Mesenteric fat pad (tissue), 1 donor: ENCODE measurements at places on chromosomes 2 and 18. TPM values are rescaled to one million over a fixed set of nuclear protein-coding genes. Genes with fewer than 3 reads are reported as not detected.

DNA sequence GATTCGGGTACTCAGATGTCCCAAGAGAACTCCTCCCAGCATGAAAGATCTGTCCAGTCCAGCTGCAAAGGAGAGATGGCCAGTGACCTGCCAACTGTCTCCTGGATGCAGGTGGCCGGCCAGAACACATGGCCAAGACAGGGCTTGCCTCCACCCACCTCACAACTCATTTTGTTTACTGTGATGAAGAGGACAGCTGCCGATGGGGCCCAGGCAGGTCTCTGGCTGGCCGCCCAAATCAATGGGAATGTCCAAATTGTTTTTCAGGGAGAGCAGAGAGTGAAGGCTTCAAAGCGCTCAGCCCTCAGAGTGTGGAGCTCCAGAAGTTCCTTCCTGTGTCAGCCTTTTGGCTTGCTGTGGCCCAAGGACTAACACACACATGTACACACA, 41.9 kb downstream of the FOSL2 start:
- DNase-seq = no peak

Gene AKAIN1
- not detected for total RNA-seq

DNA sequence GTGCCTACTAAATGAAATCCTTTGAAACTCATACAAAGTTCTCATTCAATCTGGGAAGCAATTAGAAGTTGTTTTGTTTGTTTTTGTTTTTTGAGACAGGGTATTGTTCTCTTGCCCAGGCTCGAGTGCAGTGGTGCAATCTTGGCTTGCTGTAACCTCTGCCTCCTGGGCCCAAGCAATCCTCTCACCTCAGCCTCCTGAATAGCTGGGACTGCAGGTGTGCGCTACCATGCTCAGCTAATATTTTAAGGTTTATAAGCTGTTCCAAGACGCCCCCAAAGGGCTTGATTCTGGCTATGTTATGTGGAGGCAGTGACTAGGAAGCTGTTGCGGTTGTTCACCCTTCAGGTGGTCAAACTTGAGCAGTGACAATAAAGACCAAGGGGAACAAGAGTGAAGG, 48.5 kb downstream of the NAB1 start:
- DNase-seq = no peak

DNA sequence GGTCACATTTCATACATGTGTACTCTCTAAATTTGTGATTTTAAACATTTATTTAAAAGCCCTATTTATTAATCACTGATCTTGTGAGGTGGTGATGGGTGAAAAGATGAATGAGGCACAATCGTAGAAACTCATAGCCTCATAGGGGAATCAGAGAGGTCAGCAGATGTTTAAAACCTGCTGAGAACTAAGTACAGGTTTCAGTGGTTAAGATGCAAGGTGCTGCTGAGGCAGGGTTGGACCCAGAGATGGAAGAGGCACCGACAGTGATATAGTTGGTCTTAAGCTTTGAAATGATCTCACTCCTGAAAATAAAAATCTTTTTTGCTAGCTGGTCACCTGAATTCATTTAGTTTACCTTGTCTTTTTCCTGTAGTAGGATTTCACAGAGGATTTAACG, 49.6 kb downstream of the LINC00305 start:
- no peak for DNase-seq

- DNase-seq = no peak
Observed at GRCh38 chr2:83795777-83796176, 663.3 kb downstream of the SUCLG1 start.

GRCh38 chr2:138012968-138013367, 48.7 kb downstream of the HNMT start:
- DNase-seq = no peak

Gene SIX3
- not detected for total RNA-seq

DNA sequence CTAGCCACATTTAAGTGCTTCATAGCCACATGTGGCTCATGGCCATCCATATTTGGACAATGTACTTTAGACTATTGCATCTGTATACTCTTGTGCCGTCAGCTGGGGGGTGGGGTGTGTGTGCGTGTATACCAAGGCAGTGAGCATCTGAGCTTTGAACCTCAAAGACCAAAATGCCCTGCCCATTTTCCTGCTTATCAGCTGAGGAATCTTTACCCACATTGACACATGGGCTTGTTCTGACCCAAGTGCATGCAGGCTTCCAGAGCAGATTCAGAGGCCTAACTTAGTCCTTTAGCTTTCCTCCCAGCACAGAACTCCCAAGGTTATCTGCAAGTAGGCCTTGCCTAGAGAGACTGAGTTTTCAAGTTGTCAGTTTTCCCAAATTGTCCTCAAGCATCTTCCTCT, 11.1 kb upstream of the MOCOS start:
- DNase-seq = no peak

Gene STK17B
- 67.7 TPM for total RNA-seq

GRCh38 chr2:215364157-215365155, 52.6 kb downstream of the ATIC start:
- DNase-seq = no peak

- DNase-seq = no peak
Observed at GRCh38 chr18:8091035-8091434, 518.2 kb upstream of the RAB12 start.

DNA sequence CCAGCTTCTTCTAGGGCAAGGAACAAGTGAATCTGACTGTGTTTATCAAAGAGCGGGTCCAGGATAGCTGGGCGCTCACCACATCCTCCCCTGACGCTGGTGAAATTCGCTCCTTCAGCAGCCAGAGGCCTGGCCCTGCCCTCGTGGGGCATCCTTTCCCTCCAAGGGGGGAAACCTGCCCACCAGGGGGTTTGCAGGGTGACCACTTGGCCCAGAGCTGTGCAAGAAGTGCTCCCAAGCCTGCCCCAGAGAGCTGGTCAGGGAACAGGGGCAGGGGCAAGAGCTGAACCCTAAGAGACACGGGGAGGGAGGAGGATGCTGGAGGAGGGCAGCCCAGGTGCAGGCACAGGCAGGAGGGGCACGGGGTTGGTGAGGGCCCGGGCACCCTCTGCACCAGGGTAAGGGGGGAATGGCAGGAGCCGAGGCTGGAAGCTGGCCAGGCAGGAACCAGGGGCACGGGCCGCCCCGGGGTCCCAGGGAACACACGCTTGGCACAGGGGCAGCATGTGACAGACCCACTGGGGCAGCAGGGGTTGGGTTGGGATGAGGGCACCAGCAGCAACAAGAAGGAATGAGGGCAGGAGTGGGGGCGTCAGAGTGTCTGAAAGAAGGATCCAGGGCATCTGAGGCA, 2.8 kb upstream of the GPR55 start:
- DNase-seq = peak; percentile 86

DNA sequence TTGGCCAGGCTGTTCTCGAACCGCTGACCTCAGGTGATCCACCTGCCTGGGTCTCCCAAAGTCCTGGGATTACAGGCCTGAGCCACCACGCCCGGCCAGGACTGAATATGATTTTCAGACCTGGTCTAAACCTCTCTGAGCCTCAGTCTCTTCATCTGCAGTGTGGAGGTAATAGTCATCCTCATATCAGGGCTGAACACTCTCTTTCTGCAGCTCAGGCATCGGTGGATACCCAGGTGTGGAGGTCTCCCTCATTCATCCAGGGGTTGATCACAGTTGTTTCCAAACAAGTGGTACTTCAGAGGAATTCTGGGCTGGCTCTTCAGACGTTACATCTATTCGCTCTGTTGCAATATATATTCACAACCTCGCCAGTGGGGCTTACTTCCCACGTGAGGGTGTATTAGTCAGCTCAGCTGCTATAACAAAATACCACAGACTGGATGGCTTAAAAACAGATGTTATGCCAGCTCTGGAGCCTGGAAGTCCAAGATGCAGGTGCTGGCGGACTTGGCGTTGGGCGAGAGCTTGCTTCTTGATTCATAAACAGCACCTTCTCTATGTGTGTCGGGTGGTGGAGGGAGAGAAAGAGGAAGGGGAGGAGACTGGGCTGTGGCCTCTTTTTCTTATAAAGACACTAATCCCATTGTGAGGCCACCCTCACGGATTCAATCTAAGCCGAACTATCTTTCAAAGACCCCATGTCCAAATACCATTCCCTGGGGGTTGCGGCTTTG, 2.9 kb upstream of the MBP start:
- no peak for DNase-seq

DNA sequence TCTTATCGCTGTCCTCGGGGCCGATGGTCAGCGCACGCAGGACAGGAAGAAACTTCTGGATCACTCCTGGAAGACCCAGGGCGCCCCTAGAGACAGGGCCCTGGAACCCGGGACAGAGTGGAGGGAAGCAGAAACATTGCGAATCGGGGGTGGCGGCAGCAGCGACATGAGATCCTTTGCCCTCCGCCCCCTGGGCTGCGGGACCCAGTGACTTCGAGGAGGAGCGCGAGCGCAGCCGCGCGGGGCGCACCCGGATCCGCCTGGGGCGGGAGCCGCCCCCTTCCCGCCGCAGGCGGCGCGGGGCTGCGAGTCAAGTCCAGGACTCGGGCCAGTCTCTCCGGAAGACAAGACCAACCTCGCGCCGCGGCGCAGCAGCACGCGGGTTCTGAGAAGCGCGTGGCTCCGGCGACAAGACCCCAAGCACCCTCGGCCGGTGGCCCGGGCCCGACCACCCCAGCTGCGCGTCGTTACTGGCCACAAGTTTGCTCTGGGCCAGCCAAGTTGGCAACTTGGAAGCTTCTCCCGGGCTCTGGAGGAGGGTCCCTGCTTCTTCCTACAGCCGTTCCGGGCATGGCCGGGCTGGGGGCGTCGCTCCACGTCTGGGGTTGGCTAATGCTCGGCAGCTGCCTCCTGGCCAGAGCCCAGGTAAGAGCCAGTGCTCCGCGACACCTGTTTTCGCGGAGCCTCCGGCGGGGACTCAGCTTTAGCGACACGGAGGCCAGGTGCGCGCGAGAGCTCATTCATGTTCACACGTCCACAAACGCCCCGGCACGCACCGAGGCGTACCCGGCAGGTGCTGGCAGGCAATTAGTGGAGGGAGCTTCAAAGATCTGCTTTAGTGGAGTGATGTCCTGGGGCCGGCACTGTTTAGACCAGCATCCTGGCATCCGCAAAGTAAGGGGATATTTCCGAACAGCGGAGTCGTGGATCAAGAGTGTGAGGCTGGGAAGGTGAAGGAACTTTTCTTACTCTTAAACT, at the start of gene PTH2R:
Gene PTH2R (plus strand): TSS at position 319 of the 978 bp plus-strand sequence. CDS start 252 bp downstream, at position 571.
- DNase-seq = no peak

DNA sequence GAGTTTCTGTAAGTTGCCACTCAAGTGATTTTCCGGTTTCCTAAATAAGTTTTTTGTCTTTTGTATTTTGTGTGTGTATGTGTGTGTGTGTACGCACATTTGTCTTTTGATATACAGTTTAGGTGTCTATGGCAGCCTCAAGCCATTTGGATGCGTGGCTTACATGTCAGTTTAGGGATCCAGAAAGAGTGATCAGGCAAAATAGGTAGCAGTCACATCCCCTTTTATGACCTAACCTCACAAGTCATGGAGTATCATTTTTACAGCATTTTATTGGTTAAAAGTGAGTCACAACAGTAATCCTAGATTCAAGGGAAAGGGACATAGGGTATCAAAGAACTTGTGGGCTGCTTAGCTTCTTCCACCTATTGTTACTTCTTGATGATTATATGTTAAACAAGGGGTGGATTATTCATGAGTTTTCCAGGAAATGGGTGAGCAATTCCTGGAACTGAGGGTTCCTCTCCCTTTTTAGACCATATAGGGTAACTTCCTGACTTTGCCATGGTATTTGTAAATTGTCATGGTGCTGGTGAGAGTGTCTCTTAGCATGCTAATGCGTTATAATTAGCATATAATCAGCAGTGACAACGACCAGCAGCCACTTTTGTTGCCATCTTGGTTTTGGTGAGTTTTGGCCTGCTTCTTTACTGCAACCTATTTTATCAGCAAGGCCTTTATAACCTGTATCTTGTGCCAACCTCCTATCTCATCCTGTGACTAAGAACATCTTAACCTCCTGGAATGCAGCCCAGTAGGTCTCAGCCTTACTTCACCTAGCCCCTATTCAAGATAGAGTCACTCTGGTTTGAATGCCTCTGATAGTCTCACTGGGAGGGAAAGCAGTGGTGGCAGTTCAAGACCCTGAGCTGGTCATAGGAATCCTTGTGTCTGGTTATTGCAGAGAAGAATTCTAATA, 8.6 kb upstream of the SOCS6 start:
- no peak for DNase-seq

GRCh38 chr2:212973347-212973746, 178.1 kb downstream of the IKZF2 start:
- DNase-seq = no peak

Gene MEP1B
- 0.42 TPM for total RNA-seq

Gene NT5DC4
- not detected for total RNA-seq

GRCh38 chr2:3285901-3286645, 91.5 kb downstream of the EIPR1 start:
- peak; percentile 28 for DNase-seq

DNA sequence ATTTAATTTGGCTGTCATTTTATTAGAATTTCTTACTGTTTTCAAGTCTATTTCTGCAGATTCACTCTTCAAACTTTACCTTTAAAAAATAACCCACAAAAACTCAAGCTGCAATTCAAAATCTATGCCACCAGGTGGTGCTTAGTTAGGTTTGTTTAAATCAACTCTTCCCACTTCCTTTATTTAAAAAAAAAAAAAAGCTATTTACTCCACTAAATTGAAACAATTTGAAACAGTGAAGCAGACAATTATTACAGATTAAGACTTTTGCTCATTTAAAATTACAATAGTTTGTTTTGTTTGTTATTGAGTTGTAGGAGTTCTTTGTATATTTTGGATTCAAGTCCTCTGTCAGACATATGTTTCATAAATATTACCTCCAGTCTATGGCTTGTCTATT, 300.0 kb downstream of the PDE11A start:
- no peak for DNase-seq

- peak; percentile 87 for DNase-seq
Observed at GRCh38 chr2:71614976-71615766, 161.8 kb downstream of the DYSF start.

DNA sequence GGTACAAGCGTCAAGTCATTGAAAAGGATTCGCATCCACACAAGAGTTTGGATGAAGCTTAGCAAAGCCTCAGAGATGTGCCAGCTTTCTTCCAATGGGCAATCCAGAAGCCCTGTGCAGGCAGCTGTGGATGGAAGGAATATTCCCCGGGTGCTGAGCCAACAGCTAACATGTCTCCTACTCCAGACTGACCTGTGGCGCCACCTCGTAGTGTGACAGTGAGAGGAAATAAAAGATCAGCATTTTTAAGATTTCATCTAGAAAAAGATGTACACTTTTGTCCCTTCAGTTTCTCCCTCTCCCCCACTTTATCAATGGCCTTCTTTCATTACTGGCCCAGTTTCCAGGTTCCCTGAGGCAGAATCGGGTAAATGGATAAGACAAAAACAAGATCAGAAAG, 48.9 kb upstream of the SPATS2L start:
- no peak for DNase-seq

DNA sequence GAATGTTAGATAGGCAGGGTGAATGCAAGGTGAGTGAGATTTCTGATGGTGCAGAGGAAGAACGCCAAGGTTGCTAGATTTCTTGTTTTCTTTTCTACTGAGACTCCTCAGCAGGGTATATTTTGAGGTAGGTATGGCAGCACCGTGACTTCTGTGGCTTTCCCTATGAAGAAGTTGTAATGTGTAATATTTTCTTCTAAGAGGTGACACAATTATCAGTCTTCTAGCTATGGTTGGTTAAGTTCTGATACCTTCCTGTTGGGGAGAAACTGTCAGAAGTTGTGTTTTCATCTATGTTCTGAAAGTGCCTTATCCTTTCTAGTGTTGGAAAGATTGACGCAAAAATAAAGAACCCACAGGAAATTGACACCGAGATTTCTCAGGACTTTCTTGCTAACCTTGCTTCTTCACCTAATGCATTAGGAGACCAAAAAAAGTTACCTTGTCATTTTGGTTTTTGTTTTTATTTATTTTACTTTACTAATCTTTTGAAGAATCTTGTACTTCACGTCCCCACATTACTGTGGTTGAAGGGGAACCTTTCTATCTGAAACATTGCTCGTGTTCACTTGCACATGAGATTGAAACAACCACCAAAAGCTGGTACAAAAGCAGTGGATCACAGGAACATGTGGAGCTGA, 11.9 kb downstream of the IL18R1 start:
- no peak for DNase-seq

Gene MSH2
- total RNA-seq = 8.3 TPM

Gene RIT2
- total RNA-seq = not detected
